ENCODE measurements at places on chromosomes 11 and 22.

DNA sequence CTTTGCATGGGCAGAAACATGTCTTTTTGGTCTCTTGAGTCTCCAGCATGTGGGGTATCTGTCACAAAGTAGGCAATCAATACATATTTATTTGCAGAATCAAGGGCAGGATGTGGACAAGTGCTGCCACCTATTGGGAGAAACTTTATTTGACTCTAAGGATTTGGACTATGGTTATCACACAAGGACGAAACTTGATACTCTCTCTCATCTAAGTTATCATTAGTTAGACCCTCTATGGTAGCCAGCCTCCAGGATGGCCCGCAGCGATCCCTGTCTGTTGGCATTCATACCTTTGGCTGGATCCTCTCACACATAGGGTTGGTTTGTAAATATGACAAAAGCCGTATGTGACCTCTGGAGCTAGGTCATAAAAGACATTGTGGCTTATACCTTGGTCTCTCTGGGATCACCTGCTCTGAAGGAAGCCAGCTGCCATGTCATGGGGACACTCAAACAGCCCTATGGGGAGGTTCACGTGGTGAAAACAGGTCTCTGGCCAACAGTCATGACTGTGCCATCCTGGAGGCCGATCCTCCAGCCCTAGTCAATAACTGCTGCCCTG lies 1.1 kb upstream of the FBXO7 start:
- DNase-seq: no peak

- peak; percentile 33 for DNase-seq
Measured at GRCh38 chr22:30005213-30005857, 74.9 kb upstream of the HORMAD2 start.

- no peak for DNase-seq
Measured at GRCh38 chr11:32379719-32380118, 55.6 kb downstream of the WT1 start.

DNA sequence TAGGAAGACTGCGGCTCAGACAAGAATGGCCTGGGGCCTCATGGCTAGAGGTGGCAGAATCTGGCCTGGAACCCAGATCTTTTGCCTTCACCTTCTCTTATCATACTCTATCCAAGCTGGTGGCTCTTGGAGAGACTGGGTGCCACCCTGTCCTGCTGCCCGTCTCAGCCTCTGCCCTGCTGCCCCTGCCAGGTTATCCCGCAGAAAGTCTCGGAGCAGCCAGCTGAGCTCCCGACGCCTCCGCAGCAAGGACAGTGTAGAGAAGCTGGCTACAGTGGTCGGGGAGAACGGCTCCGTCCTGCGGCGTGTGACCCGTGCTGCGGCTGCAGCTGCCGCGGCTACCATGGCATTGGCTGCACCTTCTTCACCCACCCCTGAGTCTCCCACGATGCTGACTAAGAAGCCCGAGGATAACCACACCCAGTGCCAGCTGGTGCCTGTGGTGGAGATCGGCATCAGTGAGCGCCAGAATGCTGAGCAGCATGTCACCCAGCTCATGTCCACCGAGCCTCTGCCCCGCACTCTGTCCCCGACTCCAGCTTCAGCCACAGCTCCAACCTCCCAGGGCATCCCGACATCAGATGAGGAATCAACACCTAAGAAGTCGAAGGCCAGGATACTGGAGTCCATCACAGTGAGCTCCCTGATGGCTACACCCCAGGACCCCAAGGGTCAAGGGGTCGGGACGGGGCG lies 5.9 kb downstream of the INCENP start:
- no peak for DNase-seq

- no peak for DNase-seq
Measured at GRCh38 chr22:36339171-36340065, 48.3 kb downstream of the MYH9 start.

- no peak for DNase-seq
Measured at GRCh38 chr11:95688501-95689222, 100.9 kb downstream of the FAM76B start.

DNA sequence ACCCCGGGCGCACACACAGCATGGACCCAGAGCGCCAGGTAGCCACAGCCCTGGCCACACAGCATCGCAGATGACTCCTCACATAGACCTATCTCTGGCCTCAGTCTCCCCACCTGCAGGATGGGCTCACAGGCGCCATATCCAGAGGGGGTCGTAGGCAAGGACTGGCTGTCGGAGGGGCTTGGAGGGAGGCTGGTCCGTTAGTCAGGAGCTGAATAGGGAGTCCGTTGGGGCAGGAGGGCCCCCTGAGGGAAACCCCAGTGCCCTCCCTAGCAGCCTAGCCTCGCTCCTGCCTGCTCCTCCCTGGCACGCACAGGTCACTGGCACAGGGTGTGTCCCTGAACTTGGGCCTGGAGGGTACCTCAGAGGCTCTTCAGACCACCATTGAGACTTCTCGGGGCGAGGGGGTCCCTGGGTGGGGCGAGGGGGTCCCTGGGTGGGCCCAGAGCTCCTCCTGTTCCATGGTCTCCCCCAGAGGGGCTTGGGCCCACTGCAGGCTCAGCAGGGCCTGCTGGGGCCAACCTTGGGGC lies 2.0 kb downstream of the PLXNB2 start:
- no peak for DNase-seq

DNA sequence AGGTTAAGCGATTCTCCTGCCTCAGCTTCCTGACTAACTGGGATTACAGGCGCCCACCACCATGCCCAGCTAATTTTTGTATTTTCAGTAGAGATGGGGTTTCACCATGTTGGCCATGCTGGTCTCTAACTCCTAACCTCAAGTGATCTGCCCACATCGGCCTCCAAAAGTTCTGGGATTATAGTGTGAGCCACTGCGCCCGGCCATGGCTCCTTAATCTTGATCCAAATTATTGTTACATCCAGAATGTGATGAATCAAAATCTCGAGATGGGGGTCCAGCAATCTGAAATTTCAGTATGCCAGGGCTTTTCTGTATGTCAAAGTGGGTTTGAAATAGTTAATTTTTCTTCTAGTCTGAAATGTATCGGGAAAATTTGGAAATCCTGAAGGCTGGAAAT lies 3.7 kb downstream of the RPL27A start:
- no peak for DNase-seq

- no peak for DNase-seq
Measured at GRCh38 chr22:43199541-43199940, 12.6 kb upstream of the TTLL12 start.

DNA sequence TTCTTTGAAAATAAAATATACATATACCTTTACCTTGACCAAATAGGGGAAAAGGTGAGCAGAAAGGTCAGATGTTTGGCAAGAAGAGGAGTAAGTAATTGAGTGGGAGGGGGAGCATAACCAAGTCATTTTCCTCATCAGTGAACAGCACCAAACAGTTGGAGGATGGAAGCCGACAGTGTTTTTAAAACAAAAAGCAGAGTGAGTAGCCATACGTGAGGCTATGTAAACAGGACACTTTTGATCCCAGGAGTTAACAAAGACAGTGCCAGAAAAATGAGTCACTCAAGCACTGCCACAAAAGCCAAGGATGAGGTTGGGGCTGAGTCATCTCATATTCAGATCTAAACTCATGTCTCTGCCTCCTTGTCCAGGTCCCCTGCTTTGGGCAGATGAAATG lies 734.7 kb downstream of the KCNA4 start:
- no peak for DNase-seq

GRCh38 chr22:37292641-37293040 lies 10.3 kb downstream of the CYTH4 start:
- no peak for DNase-seq

- DNase-seq: no peak
Measured at GRCh38 chr11:11985954-11986949, 22.2 kb downstream of the DKK3 start.

DNA sequence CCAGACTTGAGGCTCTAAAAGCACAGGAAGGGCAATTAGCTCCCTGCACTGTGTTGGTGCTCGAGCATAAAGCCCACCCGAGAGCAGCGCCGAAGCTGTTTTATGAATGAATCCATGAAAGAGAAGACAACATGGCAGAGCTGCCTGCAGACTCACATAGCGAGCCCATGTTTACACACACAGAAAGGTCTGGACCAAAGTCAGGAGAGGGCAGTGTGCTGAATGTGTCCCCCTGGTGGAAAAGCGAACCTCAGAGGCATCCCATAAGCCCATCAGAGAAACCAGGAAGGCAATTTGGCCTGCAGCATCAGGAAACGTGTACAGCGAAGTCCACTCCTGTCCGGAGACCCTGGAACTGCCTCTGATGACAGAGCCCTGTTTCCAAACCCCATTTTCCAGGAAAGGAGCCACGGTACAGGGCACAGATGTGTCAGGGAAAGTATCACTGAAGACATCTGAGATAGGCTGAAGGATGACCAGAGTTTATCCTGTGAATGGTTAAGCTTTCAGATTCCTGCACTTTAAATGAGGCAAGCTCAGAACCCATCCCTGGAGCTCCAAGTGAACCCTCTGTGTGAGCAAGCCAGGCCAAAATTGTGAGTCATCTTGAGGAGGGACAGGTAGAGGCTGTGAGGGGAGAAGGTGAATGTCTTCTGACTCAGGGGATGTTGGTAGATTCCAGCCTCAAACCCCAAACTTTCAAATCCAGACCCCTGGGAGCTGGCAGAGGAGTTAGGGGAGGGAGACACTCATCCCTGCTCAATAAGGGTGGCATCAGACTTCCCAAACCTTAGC lies 36.9 kb downstream of the CHRDL2 start:
- DNase-seq: no peak

GRCh38 chr11:18617688-18618341 lies 16.3 kb downstream of the SPTY2D1 start:
- no peak for DNase-seq

GRCh38 chr11:114883472-114883871 lies 205.1 kb downstream of the NXPE2 start:
- no peak for DNase-seq

DNA sequence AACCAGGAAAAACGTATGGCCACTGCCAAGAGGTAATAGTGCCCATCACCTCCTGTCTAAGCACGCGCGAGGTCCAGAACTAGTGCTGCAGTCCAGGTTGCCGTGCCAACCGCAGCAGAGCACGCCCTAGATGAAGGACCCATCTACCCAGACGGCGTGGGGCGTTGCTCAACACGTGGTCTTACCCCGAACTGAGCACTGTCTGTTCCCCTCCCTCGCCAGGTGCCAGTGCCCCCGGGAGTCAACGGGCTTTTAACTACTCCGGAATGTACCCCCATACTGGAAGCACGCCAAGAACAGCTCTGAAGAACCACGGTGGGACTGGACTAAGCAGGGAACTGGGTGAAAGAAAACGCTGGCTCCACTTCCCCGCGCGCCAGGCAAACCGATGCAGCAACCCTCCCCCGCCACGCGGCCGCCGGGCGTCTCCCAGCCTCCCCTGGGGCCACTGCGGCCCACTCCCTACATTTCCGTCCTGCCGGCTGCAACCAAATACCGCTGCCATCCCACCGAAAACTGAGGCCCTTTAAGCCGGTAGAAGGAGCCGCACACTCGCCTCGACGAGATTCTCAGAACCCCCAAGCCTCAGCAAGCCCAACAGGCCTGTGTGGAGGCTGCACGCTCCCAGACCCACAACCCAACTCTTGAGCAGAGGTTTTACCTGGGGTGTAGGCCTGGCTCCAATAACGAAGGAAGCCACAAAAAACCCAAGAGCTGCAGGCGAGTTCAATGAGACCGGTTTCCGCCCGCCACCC lies at the start of gene HSPA8:
HSPA8 (minus strand) TSS at position 734 of the 755 bp plus-strand sequence. CDS start 812 bp downstream, outside the sequence.
- DNase-seq: peak; percentile 46

GRCh38 chr11:85628771-85629341 lies 463 bp downstream of the TMEM126B start:
- no peak for DNase-seq

- DNase-seq: no peak
Measured at GRCh38 chr11:92931746-92932422, 37.6 kb upstream of the MTNR1B start.

DNA sequence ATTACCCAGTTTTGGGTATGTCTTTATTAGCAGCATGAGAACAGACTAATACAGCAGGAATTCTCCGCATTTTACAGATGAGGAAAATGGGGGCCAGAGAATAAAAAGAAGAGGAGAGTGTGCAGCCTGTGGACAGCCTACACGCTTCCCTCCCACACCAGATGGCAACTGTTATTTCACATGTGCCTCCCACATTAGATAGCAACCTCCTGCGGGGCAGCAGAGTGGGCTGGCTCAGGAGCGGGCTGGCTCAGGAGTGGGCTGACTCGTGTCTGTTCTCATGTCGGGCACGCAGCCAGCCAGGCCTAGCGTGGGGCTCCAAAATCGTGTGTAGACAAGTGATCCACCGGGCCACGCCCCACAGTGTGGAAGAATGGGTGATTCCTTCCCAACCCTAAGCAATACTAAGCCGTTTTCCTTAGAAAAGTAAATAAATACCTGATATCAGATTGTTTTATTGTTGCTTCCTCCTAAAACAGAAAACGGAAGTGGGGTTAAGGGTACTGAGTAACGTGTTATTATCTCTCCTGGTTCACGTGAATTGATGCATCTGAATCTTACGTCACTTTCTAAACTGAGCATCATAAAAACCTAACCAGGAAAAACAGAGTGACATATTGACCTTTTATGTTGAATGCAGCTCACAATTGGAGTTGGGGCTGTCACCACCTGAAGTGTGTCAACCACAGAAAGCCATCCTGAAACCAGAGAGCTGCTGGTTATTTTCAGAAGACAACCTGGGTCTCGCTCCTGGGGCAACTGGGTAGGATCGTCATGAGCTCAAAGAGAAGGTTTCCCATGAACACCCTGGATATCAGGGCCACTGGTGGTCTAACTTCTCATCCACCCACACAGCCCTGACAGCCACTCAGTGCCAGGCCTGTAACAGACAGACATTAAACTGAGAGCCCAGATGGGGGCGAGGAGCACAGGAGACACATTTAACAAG lies 3.3 kb downstream of the TTLL1 start:
- DNase-seq: no peak

DNA sequence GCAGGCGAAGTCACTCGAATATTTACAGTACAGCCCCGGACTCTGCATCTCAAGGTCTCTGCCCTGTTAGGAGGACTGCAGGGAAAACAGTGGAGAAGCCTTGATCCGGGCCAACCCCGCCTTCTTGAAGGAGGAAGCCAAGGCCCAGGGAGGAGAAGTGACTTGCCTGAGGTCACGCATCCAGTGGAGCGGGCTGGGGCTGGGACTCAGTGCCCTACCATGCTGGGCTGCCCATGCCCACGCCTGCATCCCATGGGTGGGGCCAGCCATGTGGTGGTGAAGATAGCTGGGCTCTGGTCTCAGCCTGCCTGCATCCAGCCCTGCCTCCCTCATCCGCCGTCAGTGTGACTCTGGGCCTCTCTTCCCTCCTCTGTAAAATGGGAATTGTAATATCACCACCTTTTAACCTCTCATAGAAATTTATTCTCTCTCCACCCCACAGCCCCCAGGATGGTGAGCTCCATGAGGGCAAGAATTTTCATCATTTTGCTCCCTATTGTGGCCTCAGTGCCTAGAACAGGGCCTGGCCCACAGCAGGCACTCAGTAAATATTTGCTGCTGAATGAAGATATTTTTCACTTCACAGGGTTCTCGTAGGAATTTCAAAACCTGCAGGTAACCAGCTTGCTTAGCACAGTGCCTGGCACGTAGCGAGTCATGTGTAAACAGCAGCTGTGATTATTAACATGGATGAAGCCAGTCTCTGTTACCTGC lies 57.3 kb downstream of the OTOG start:
- DNase-seq: no peak

DNA sequence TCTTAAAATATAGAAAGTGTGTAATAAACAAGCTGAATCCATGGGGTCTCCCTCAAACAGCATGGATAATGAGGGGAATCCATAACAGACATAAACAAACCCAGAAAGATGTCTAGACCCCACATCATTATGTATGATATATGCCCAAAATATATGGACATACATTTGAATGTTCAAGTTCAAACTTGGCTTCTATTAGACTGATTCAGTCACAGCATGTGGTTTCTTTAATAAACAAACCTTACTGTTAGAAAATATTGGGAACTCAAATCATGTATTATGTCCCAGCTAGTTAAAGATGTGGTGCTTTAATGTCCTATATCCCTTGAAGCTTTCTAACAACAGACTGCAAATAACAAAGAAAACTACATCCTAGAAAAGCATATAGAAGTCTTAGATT lies 228.6 kb downstream of the SOX6 start:
- no peak for DNase-seq
